ENCODE measurements at places on chromosomes 5 and 9. TPM values are rescaled to one million over a fixed set of nuclear protein-coding genes. Genes with fewer than 3 reads are reported as not detected.

DNA sequence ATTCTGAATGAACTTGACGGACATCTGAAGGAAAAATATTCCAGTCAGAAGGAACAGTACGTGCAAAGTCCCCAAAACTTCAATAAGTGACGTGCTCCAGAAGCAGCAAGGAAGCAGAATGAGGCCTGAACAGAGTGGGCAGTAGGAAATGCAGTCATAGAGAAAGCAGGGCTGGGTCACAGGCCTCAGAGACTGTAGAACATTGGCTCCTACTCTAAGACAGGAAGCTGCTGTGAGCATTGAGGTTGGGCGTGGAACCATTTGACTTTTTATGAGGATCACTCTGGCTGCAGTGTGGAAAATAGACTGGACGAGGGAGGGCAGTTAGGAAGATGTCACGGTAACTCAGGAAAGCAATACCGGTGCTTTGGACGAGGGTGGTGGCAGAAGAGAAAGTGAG is 64.0 kb downstream of the DOCK8 start:
- peak overlapping the region; percentile 95 for H3K27ac ChIP-seq
- peak overlapping the region; percentile 82 for H3K4me3 ChIP-seq
- H3K36me3 ChIP-seq: peaks cover 22% of the 10 kb centered on the region

- no peaks in the 10 kb centered on the region for H3K36me3 ChIP-seq
- no peak overlapping the region for H3K27ac ChIP-seq
- H3K27me3 ChIP-seq: peaks cover 6% of the 10 kb centered on the region
- H3K4me1 ChIP-seq: no peaks in the 10 kb centered on the region
Observed at GRCh38 chr5:6540111-6540827, 91.6 kb downstream of the UBE2QL1 start.

DNA sequence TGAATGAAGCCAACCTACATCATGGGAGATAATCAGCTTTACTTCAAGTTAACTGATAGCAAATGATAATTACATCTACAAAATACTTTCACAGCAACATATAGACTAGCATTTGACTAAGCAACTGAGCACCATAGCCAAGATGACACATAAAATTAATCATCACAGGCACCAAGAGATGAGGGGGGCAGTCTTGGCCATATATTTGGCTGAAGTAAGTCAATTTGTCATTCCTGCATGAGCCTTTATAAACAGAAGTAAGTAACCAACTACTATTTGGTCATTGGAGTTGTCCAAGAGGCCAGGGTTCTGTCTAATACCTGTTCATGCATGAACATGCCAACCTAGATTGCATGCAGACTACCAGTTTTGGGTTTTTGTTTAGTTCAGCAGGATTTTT is 53.6 kb downstream of the PDCD1LG2 start:
- DNase-seq: no peak
- H3K4me3 ChIP-seq: no peak overlapping the region
- no peaks in the 10 kb centered on the region for H3K36me3 ChIP-seq
- no peak overlapping the region for H3K27ac ChIP-seq

DNA sequence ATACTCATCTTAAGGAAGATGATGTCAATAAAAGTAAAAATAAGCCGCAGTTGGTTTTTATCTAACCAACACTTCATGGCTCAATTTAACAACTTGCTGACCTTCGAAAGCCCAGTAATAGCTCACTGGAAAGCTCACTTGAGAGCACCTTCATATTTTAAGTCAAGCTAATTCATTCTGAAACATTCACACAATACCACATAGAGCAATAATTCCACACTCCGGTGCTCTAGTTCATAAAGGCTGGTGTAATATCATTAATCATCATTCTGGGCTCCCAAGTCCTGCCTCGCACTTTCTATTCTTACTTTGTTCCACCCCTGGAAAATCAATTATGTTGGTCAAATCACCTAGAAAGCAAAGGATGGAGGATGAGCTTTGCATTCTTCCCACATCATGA is 74.4 kb downstream of the ELAVL2 start:
- H3K4me3 ChIP-seq: no peak overlapping the region
- no peaks in the 10 kb centered on the region for H3K27me3 ChIP-seq
- no peaks in the 10 kb centered on the region for H3K4me1 ChIP-seq
- no peak overlapping the region for H3K27ac ChIP-seq

DNA sequence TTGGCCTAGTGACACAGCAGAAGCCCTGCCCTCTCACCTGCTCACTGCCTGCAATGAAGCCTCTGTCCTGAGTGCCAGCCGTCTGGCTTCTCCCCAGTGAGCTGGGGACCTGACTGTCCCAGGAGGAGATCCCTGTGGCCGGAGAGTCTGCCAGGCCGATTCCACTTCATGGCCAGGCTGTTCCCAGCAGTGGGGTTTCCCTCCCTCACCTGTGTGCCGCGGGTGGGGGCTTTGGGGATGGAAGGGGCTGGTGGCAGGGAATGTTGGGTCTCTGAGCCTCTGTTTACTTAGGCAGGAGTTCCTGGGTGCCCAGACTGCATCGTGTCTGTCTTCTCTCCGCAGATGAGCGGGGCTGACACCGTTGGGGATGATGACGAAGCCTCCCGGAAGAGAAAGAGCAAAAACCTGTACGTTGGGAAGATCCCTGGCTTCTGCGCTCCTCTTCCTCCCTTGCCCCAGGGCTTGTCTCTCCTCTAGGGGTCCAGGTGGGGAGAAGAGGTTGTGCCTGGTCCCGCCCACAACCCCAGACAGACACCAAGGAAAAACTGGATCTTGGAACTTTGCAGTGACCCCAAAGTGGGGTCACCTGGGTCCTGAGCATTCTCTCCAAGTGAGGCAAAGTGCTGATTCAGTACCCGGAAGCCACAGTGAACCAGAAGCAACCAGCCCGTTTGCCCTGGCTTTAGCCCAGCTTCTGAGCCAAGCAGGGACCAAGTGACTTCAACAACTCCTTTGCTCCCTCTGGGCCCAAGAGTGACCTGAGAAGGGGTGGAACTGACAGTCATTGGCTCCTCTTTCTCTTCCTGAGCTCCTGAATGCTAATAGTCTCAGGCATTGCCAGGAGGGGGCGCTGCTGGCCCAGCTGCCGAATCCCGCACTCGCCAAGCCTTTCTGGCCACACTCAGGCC is 127.7 kb downstream of the RGS3 start:
- peaks cover 12% of the 10 kb centered on the region for H3K4me1 ChIP-seq
- H3K4me3 ChIP-seq: no peak overlapping the region
- peak; percentile 9 for DNase-seq

The HABP4 gene
- total RNA-seq: 21.5 TPM

The SLC25A2 gene
- 0.74 TPM for total RNA-seq

The CENPH gene
- total RNA-seq: 6.0 TPM

The CYSRT1 gene
- total RNA-seq: not detected

The LCN1 gene
- total RNA-seq: not detected
